Lung (tissue), 17 donors: ENCODE measurements at places on chromosomes 2 and 18. TPM values are rescaled to one million over a fixed set of nuclear protein-coding genes. Genes with fewer than 3 reads are reported as not detected.
A peak's percentile ranks its signal among the peaks of the same experiment; 100 is the strongest.

DNA sequence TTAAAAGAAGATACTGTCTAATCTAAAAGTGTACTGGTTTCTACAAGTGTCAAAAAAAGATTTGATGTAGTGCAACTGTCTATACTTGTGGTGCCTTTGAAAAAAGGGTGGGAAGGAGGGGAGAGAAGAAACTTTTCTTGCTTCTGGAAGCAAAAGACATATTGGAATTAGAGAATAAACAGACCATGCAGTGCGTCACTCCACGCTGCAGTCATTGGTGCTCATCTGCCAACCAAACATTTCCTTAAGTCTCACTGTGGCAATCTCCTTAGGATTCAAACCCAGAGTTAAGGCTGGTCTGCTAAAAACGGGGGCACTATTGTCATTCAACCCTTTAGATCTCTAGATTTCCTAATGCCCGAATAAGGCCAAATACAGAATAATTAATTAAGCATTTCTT is 50.9 kb downstream of the PELI1 start:
- peaks cover 19% of the 10 kb centered on the region for H3K36me3 ChIP-seq
- no peaks in the 10 kb centered on the region for H3K4me1 ChIP-seq
- no peak overlapping the region for H3K27ac ChIP-seq
- no peaks in the 10 kb centered on the region for H3K27me3 ChIP-seq

DNA sequence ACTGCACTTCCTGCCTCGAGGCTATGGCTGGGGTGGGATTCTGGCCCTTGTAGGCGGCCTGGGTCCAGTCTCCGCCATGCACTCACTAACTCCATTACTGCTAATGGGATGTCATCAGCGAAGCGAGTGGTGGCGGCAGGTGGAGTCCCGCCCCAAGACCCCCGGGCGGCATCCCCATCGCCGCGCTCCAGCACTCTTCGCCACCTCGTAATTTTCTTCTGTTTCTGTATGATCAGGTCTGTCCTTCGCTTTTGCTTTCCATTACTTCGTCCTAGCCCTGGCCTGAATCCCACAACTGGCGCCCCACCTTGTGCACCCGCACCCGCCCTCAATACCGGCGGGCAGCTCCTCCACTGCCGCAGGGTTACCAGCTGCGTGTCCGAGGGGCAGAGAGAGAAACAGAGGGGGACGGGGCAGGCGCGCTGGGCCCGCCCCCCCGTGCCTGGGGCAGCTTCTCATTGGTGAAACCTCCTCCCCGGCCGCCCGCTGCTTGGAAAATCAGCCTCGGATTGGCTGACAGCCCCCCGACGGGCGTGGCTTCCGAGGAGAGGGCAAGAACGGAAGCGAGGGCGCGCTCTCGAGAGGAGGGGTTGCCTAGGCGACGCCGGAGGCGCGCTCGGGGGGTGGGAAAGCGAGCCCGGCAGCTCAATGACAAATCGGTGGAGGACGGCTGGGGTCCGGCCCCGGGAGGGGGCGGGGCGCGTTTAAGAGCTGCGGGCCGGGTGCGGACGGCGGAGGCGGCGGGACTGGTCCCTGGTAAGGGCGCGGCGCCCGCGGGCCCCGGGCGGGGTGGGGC is at the start of gene RALB:
TSS of gene RALB (plus strand) at position 628 of the 796 bp plus-strand sequence. CDS start 25,813 bp downstream, outside the sequence.
- peak; percentile 100 for DNase-seq
- H3K27ac ChIP-seq = peak within 1 kb of the TSS; percentile 97
- H3K36me3 ChIP-seq = no peaks in the 10 kb centered on the region
- peaks cover 7% of the 10 kb centered on the region for H3K4me1 ChIP-seq
- peak within 1 kb of the TSS; percentile 83 for H3K4me3 ChIP-seq

The CNGA3 gene
- total RNA-seq = 0.23 TPM

DNA sequence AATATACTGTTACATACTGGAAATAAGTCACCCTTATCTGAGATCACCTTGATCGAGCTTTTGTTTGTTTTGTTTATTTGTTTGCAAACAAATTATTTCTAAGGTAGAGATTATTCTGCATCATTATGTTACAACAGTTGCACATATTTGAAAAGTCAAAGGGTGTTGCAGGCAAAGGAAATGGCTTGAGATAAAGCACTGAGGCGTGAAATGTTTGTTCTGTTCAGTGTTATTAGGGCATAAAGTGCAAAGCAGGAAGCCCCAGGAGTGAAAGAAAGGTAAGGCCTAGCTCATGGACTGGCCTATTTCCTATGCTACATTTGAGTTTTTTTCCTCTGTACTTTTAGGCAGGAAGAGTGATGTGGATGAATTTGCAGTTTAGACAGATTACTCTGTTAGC is 1815.6 kb upstream of the LRRTM1 start:
- H3K4me1 ChIP-seq = no peaks in the 10 kb centered on the region
- H3K4me3 ChIP-seq = no peak overlapping the region
- H3K27me3 ChIP-seq = no peaks in the 10 kb centered on the region
- no peak overlapping the region for H3K27ac ChIP-seq

The ORMDL1 gene
- total RNA-seq = 118 TPM

DNA sequence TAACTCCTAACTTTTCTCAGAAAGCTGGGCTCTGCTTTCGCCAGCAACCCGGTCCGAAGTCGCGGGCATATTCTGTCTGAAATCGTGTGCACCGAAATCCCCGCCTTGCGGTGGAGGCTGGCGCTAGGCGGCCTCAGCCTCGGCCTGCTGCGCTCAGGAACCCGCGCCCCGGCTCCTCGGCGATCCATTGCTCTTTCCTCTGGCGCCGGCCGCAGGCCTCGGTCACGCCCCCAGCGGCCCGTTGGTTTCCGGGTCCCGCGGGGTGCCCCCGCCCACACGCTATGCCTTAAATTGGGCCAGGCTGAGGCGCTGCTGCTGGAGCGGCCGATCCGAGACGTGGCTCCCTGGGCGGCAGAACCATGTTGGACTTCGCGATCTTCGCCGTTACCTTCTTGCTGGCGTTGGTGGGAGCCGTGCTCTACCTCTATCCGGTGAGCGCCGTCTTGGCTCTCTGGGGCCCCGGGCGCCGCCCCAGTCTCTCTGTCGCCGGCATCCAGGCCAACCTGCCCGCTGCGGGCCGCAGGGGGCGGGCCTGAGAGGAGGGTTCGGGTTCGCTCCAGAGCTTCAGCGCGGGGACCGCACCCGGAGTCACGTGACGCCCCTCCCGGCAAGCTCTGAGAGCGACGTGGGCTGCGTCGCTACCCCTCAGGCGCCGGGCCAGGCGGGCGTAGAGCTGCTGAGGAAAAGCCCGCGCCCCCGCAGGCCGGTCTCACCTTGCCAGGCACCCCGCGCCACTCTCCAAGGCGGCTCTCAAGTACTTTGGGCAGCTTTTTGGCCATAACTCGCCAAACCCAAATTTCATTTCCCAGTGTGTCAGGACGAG is at the start of gene CYP20A1:
TSS of gene CYP20A1 (plus strand) at position 315 of the 823 bp plus-strand sequence. CDS start at position 360, 45 bp downstream.
- peak within 1 kb of the TSS; percentile 69 for H3K4me3 ChIP-seq
- peak within 1 kb of the TSS; percentile 99 for H3K27ac ChIP-seq
- DNase-seq = peak; percentile 97
- no peaks in the 10 kb centered on the region for H3K27me3 ChIP-seq
- H3K4me1 ChIP-seq = peaks cover 9% of the 10 kb centered on the region
